ENCODE measurements at places on chromosomes 13 and 19.

- DNase-seq = no peak
These were observed 334.2 kb upstream of the SGCG start for GRCh38 chr13:22846551-22846950.

DNA sequence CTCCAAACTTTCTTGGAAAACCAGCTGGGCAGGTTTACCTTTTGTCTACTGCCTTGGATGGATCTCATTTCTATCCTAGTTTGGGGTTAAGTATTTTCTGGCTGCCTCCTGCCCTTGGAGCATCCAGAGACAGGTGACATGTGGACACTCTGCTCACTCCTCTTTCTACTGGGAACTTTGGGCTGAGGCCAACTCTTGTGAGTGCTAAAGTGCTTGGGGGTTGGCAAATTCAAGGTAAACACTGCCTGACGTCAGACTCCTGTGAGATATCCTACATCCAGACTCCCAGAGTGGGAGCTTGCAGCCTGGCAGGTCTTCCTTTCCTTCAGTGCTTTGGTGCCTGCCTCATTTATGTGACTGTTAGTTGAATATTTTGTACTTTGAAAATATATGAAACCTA lies 388.1 kb downstream of the KCNRG start:
- DNase-seq = no peak

- DNase-seq = no peak
These were observed 7.6 kb upstream of the NAXD start for GRCh38 chr13:110607675-110608224.

DNA sequence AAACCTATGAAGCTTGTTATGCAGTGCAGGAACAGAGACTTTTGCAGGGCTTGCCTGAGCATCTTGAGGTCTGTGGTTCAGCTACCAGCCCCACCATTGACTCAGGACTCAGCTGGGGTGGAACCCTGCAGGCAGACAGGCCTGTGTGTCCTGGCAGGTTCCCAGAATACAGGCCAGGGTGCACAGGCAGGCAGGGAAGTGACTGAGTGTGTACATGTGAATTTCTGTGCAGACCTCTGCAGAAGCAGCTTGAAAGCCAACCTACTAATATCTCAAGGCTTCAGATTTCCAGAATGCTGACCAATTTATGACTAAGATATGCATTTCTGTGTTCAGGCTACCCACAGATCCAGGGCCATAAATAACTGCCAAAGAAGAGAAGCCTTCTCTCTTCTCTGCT lies 254.4 kb downstream of the DLEU7 start:
- no peak for DNase-seq

- DNase-seq = no peak
These were observed 2714.5 kb upstream of the PCDH20 start for GRCh38 chr13:64130171-64130570.

- DNase-seq = no peak
These were observed 25.6 kb downstream of the CARM1 start for GRCh38 chr19:10896851-10897526.

- no peak for DNase-seq
These were observed 148.9 kb upstream of the GPR12 start for GRCh38 chr13:26909477-26909876.

GRCh38 chr19:10823690-10824089 lies 12.3 kb downstream of the TMED1 start:
- DNase-seq = no peak

- no peak for DNase-seq
These were observed 102.9 kb downstream of the FOXO1 start for GRCh38 chr13:40563350-40564125.

DNA sequence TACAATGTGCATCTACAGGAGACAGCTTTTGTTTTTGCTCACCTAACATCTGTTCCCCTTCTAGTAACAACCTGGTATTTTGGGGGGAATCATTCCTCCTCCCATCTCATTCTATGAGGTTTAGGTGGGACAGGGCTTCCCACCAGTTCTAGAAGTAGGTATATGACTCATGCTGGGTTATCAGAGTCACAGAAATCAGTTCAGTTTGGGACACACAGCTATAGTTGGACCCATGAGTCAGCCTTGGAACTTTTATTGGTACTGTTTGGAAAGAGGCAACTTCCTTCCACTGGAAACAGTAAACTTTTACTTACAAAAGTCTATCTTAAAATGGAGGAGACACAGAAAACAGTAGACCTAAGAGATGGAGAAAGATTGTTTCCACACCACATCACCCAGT lies 185.5 kb downstream of the DNAJC3 start:
- DNase-seq = no peak

DNA sequence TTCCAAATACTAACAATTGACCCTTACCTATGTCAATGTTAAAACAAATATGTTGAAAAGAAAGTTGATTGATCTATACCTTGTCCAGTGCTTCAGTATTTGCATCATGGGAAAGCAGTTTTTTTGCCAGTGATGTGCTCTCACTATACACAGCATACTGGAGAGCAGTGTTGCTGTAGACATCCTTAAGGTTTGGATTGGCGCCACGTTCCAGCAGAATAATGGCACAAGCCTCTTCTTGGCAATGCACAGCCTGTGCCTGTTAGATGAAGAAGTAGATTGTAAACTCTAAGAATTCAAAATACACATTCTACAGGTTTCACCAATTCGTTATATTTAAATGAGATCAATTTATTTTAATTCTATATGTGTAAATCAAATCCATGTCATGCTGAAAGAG lies 43.9 kb upstream of the C1QTNF9B start:
- DNase-seq = no peak

- DNase-seq = no peak
These were observed 436.2 kb upstream of the SLITRK5 start for GRCh38 chr13:87234981-87235380.

GRCh38 chr19:54521022-54521859 lies 18.6 kb downstream of the LAIR2 start:
- DNase-seq = no peak

DNA sequence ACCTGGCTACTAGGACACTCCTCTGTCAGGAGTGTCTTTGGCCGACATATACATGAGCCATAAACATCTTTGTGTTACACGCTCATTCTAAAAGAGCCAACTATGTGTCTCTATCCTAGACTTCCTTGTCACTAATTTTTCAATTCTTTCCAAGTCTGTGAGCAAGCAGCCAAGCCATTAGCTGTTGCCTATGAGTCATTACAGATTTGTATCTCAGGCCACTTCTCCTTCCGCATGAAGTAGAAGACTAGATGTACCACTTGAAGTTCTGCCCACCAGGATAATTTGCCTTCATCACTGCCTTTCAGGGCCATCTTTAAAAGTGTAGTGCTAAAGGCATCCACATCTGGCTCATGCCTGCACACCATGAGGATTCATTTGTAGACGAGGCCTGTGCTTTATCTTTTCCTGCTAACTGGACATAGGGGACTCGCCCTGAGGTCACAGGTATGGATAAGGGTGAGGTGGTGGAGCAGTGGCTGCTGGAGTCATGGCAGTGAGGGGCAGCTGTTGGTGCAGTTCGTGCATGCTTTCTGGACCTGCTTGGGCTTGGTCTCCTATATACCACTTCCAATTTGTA lies 126.1 kb upstream of the KL start:
- DNase-seq = no peak

GRCh38 chr13:59112221-59112718 lies 1051.5 kb downstream of the DIAPH3 start:
- no peak for DNase-seq

DNA sequence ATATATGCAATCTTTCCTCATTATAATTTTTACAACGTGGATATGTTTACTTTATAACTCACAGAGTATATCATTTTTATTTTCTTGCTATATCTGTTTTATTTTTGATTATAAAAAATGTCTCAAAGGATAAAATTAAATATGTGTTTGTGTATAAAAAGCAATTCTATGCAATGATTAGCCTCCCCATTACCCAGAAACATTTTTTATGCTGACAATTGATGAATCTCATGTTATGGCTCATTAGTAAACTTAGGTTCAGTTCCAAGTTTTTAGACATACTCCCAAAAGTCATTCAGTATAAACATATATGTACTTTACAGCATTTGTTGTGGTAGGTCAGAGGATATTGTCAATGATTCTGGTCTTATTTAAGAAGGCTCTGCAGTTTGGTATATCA lies 540.1 kb upstream of the SPRY2 start:
- DNase-seq = no peak

GRCh38 chr13:79937771-79938216 lies 403.1 kb downstream of the SPRY2 start:
- no peak for DNase-seq

GRCh38 chr13:25574437-25575411 lies 202.9 kb downstream of the ATP8A2 start:
- DNase-seq = peak; percentile 71

DNA sequence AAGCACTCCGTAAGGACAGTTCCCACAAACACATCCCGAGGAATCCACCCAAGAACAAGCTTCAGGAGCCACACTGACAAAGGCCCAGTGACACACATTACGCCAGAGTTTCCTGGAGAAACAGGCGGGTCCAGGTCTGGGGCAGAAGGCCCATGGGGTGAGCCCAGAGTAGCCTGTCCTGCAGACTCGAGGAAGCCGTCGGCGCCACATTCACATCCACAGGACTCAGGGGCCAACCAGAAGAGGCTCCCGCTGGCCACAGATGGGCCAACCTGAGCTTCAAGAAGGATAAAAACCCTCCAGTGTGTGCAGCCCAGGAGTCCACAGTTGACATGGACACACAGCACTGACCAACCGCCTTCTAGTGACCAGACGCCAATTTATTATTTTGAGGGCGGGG lies 31.3 kb downstream of the GRTP1 start:
- DNase-seq = no peak

- DNase-seq = no peak
These were observed 7.1 kb downstream of the ARGLU1 start for GRCh38 chr13:106560821-106561220.

GRCh38 chr13:23460309-23460708 lies 26.8 kb upstream of the SACS start:
- DNase-seq = no peak

GRCh38 chr13:45299194-45299593 lies 41.8 kb downstream of the TPT1 start:
- no peak for DNase-seq

GRCh38 chr19:14347999-14348889 lies 33.0 kb upstream of the ADGRE5 start:
- DNase-seq = peak; percentile 57

- DNase-seq = peak; percentile 58
These were observed 1.7 kb downstream of the IRS2 start for GRCh38 chr13:109784590-109785140.

DNA sequence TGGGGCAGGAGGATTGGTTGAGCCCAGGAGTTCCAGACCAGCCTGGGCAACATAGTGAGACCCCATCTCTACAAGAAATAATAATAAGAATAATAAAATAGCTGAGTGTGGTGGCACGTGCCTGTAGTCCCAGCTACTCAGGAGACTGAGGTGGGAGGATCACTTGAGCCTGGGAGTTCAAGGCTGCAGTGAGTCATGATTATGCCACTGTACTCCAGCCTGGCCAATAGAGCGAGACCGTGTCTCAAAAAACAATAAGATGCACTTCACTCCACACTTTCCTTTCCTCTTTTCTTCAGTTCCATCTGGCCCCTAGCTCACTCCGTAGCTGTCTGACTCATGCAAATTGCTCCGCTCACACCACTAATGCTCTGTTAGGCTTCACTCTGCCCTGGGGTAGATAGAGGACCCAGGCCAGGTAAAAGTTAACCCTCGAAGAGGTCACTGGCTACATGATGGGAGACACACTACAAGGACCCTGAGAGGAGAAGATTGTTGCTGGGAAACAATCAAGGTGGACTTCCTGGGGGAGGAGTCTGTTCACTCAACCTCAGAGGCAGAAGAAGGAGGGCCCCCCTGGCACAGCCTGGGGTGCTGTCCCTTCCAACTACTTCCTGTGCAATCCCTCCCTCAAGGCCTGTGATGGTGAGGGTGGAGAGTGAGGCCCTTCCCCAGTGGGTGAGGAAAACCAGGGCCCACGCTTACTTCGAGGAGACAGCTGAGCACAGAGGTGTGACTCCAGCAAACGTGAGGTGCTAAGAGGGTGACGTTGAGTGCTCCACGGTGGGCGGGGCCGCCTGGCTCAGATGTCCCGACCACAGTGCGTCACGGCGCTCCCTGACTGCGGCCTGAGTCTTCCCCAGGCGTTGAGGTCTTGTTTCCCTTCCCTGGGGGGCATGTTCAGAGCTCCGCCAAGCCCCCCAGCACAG lies 8.8 kb upstream of the TNFSF9 start:
- DNase-seq = peak; percentile 88

GRCh38 chr13:79128158-79128557 lies 277.9 kb downstream of the RBM26 start:
- no peak for DNase-seq

GRCh38 chr13:100904293-100904976 lies 229.8 kb upstream of the TMTC4 start:
- no peak for DNase-seq

GRCh38 chr19:53086949-53087348 lies 16.3 kb downstream of the ZNF160 start:
- no peak for DNase-seq
